Naive B cell (primary cell): ENCODE measurements at places on chromosomes 6 and 20. TPM values are rescaled to one million over a fixed set of nuclear protein-coding genes. Genes with fewer than 3 reads are reported as not detected.

- no peaks in the 10 kb centered on the region for H3K4me1 ChIP-seq
- no peak for DNase-seq
- no peak overlapping the region for H3K4me3 ChIP-seq
- H3K27ac ChIP-seq, result no peak overlapping the region
- no peaks in the 10 kb centered on the region for H3K36me3 ChIP-seq
- no peaks in the 10 kb centered on the region for H3K27me3 ChIP-seq
Measured at GRCh38 chr6:38503032-38503773, 136.5 kb downstream of the BTBD9 start.

RIMS1 gene
- not detected for polyA plus RNA-seq

DNA sequence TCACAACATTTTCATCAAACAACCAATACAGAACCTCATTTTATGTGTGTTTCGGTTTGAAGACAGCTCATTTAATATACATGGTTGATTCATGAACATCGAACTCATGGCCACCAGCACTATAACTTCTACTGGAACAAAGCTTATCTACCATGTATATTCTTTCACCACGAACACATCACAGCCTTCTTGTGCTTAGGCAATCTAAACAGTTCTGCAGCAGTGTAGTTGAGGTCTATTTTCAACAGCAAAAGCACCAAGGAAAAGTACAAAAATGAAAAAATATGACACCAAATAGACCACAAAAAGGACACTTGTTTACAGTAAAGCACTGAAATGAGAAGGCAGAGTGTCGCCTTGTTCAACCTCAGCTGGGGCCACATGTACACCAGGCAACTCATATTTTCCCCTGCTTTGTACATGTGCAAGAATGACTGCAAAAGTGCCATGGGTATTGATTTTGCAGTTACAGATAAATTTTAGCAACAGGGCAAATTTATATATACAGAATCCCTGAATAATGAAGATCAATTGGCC, 25.8 kb upstream of the KCNK5 start:
- no peak overlapping the region for H3K27ac ChIP-seq
- H3K4me3 ChIP-seq, result no peak overlapping the region
- no peak for DNase-seq
- no peaks in the 10 kb centered on the region for H3K36me3 ChIP-seq
- H3K27me3 ChIP-seq, result peaks cover 39% of the 10 kb centered on the region

PKIB gene
- polyA plus RNA-seq, result not detected

- no peak for DNase-seq
- peak overlapping the region; percentile 24 for H3K27ac ChIP-seq
- no peaks in the 10 kb centered on the region for H3K27me3 ChIP-seq
- peaks cover 26% of the 10 kb centered on the region for H3K4me1 ChIP-seq
- H3K36me3 ChIP-seq, result peaks cover 19% of the 10 kb centered on the region
- H3K4me3 ChIP-seq, result no peak overlapping the region
Measured at GRCh38 chr6:14743144-14743473, 502.8 kb upstream of the JARID2 start.
